ENCODE measurements at places on chromosomes 6 and 20.

- no peak overlapping the region for H3K4me3 ChIP-seq
- no peaks in the 10 kb centered on the region for H3K27me3 ChIP-seq
- no peak for DNase-seq
- no peak overlapping the region for H3K27ac ChIP-seq
- H3K4me1 ChIP-seq, result peaks cover 19% of the 10 kb centered on the region
Observed at GRCh38 chr6:11972270-11972669, 39.8 kb upstream of the HIVEP1 start.

- no peaks in the 10 kb centered on the region for H3K27me3 ChIP-seq
- no peak for DNase-seq
- no peak overlapping the region for H3K4me3 ChIP-seq
- peaks cover 42% of the 10 kb centered on the region for H3K36me3 ChIP-seq
- no peak overlapping the region for H3K27ac ChIP-seq
- H3K4me1 ChIP-seq, result peaks cover 19% of the 10 kb centered on the region
Observed at GRCh38 chr20:10463622-10464021, 28.5 kb downstream of the SLX4IP start.

DNA sequence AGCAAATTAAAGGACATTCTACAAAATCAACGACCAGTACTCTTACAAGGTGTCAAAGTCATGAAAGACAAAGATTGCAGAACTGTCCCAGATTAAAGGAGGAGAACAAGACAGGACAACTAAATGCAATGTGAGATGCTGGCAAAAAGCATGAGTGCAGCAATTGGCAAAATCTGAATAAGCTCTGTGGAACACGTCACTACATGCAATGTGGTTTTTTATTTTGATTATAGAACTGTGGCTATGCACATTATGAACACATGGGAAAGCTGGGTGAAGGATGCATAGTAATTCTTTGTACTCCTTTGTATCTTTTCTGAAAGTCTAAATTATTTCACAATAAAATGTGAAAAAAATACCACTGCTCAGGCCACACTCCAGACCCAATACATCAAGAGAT lies 509.4 kb downstream of the KIF16B start:
- H3K36me3 ChIP-seq, result no peaks in the 10 kb centered on the region
- no peaks in the 10 kb centered on the region for H3K4me1 ChIP-seq
- DNase-seq, result no peak
- H3K27me3 ChIP-seq, result no peaks in the 10 kb centered on the region

DNA sequence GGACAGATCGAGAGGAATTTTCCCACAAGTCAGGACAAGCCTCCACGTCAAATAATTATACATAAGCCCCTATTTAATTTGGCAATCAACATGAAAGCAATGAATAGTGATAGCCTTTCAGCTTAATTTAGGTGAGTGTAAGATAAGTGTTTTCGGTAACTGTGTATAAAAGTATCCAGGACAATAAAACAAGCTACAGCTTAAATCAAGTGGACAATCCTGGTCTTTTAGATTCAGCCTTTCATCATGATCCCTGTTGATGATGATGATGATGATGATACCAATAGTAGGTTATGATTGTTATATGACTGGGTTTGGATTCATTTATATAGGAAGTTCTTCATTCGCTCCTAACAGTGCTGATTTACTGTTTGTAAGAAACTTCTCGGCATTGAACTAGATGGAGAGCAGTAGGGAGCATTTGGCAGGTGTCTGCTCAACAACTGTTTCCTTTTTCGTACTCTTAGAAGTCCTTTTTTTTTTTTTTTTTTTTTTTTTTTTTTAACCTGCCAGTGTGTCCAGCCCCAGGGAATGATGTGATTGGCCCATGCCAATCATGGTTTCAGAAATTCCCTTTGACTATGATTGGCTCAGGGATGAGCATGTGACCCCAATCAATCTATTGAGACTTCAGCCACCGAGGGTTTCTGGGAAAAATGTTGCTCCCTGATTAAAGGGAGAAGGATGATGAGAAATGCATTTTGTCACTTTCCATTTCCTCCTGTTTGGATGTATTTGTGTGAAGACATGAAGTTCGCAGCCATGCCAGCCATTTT lies 11.3 kb upstream of the RNF182 start:
- peaks cover 39% of the 10 kb centered on the region for H3K27me3 ChIP-seq

DNA sequence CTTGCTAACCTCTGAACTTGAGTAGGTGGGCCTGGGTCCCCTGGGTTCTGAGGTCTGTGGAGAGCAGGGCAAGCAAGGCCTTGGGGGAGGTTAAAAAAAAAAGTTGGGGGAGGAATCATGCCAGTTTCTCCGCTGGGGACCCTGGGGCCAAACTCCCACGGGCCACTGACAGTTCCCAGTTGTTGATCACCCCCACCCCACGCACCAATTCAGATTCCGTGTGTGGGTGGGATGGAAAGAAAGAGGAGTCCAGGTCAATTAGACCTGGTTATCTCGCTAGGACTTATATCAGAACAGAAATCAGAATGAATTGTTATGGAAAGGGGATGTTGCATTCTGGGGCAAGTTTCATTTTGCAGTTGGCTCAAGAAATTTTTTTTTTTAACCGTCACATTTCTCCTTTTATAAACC lies 46.7 kb upstream of the SUPT3H start:
- H3K27me3 ChIP-seq, result peaks cover 2% of the 10 kb centered on the region
- no peak for DNase-seq
- H3K4me1 ChIP-seq, result peaks cover 57% of the 10 kb centered on the region
- peak overlapping the region; percentile 83 for H3K27ac ChIP-seq

- no peaks in the 10 kb centered on the region for H3K27me3 ChIP-seq
- peaks cover 75% of the 10 kb centered on the region for H3K4me1 ChIP-seq
- H3K27ac ChIP-seq, result peak overlapping the region; percentile 22
- no peak overlapping the region for H3K4me3 ChIP-seq
Observed at GRCh38 chr6:15290067-15290680, 44.3 kb downstream of the JARID2 start.

- DNase-seq, result no peak
- no peak overlapping the region for H3K27ac ChIP-seq
- no peaks in the 10 kb centered on the region for H3K36me3 ChIP-seq
- H3K4me1 ChIP-seq, result no peaks in the 10 kb centered on the region
- no peak overlapping the region for H3K4me3 ChIP-seq
Observed at GRCh38 chr6:10578723-10579122, 57.6 kb downstream of the GCNT2 start.

GRCh38 chr6:167400482-167401138 lies 75.7 kb downstream of the TTLL2 start:
- H3K4me3 ChIP-seq, result no peak overlapping the region
- H3K36me3 ChIP-seq, result no peaks in the 10 kb centered on the region
- H3K4me1 ChIP-seq, result no peaks in the 10 kb centered on the region
- peaks cover 13% of the 10 kb centered on the region for H3K27me3 ChIP-seq
- no peak for DNase-seq
- no peak overlapping the region for H3K27ac ChIP-seq

GRCh38 chr6:18530201-18530600 lies 143.1 kb downstream of the RNF144B start:
- H3K4me1 ChIP-seq, result no peaks in the 10 kb centered on the region
- H3K4me3 ChIP-seq, result no peak overlapping the region
- peaks cover 19% of the 10 kb centered on the region for H3K27me3 ChIP-seq
- no peak overlapping the region for H3K27ac ChIP-seq
- no peaks in the 10 kb centered on the region for H3K36me3 ChIP-seq

DNA sequence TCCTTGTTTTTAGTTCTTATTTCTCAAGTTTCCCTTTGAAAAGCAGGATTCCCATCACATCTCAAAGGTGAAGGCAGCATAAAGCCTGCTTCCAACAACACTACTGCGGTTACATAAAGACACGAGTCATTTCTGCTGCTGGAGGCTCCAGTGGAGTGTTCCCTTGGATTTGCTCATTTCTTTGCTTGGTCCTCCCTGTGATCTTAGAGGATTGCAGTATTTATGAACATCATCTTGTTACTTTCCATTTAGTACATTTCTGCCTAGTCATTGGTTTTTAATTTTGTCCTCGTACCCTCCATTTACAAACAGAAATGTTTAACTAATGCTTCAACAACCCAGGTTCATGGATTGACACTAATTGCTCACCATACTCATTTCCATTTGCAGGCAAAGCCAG lies 298.8 kb downstream of the ZNF217 start:
- H3K4me3 ChIP-seq, result no peak overlapping the region
- H3K4me1 ChIP-seq, result no peaks in the 10 kb centered on the region
- no peaks in the 10 kb centered on the region for H3K36me3 ChIP-seq
- H3K27me3 ChIP-seq, result peaks cover 9% of the 10 kb centered on the region
- no peak overlapping the region for H3K27ac ChIP-seq

- peaks cover 2% of the 10 kb centered on the region for H3K36me3 ChIP-seq
- no peak for DNase-seq
- no peak overlapping the region for H3K4me3 ChIP-seq
- H3K27ac ChIP-seq, result no peak overlapping the region
- H3K4me1 ChIP-seq, result peaks cover 21% of the 10 kb centered on the region
Observed at GRCh38 chr20:403582-403957, 4.5 kb upstream of the RBCK1 start.

GRCh38 chr6:111113336-111114086 lies 26.2 kb downstream of the SLC16A10 start:
- H3K4me3 ChIP-seq, result peak overlapping the region; percentile 11
- no peaks in the 10 kb centered on the region for H3K27me3 ChIP-seq
- H3K27ac ChIP-seq, result peak overlapping the region; percentile 85

- peak overlapping the region; percentile 63 for H3K27ac ChIP-seq
- peaks cover 87% of the 10 kb centered on the region for H3K4me1 ChIP-seq
- H3K4me3 ChIP-seq, result no peak overlapping the region
Observed at GRCh38 chr6:156980515-156980914, 203.3 kb downstream of the ARID1B start.

All from activated T-cell treated with anti-CD3 and anti-CD28 coated beads, Interleukin-2, amount 50 U/mL, for 24 hours (primary cell).